ENCODE measurements at places on chromosomes 6 and 20. TPM values are rescaled to one million over a fixed set of nuclear protein-coding genes. Genes with fewer than 3 reads are reported as not detected.

GRCh38 chr6:1224514-1224913, 87.4 kb upstream of the FOXQ1 start:
- no peak for DNase-seq

GRCh38 chr6:142361779-142362750, 60.3 kb downstream of the ADGRG6 start:
- peak; percentile 88 for DNase-seq

- DNase-seq = peak; percentile 56
These were observed 12.7 kb downstream of the SAYSD1 start for GRCh38 chr6:39102071-39102820.

DNA sequence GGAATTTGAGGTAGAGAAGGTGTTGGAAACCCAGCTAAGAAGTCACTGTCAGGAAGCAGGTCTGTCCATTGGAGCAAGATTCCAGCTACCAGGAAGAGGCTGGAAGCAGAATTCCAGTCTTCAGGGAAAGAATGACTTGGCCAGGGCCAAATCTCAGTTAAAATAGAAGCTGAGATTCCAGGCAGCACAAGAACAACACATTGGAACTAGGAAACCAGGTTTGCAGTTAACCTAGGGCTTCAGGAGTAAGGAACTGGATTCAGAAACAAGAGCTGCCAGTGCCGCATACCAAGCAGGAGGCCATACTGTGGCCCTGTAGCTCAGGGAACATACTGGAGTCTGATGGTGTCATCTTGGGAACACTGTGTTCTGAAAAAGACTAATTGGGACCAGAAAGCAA, 73.7 kb upstream of the FUCA2 start:
- no peak for DNase-seq

The TINAG gene
- total RNA-seq = 16.5 TPM

The LZTS3 gene
- 21.7 TPM for total RNA-seq

- DNase-seq = no peak
These were observed 67.5 kb upstream of the STX16 start for GRCh38 chr20:58583586-58583985.

The OR2B6 gene
- not detected for total RNA-seq

- DNase-seq = no peak
These were observed 393.5 kb upstream of the NRSN1 start for GRCh38 chr6:23732521-23732920.

The RIMS1 gene
- 29.5 TPM for total RNA-seq

- DNase-seq = no peak
These were observed 87.8 kb upstream of the ASCC3 start for GRCh38 chr6:100968949-100969348.

The SCAF8 gene
- total RNA-seq = 23.1 TPM

GRCh38 chr6:33885132-33886057, 81.6 kb upstream of the MLN start:
- DNase-seq = peak; percentile 81

DNA sequence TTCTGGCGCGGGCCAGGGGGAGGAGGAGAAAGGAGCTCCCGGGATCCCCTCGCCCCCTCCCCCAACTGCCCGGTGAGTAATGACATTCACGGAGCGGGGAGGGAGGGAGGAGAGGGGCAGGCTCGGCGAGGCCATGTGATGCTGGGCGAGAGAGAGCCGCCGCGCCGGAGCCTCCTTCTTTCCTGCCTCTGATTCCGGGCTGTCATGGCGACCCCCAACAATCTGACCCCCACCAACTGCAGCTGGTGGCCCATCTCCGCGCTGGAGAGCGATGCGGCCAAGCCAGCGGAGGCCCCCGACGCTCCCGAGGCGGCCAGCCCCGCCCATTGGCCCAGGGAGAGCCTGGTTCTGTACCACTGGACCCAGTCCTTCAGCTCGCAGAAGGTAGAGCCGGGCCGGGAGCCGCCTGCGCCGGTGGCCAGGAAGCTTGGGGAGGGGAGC, at the start of gene GDAP1L1:
TSS of gene GDAP1L1 (plus strand) at position 178 of the 441 bp plus-strand sequence. CDS start at position 205, 27 bp downstream.
- no peak for DNase-seq

The ARMC2 gene
- total RNA-seq = 4.8 TPM

GRCh38 chr20:24814556-24815195, 134.4 kb upstream of the CST7 start:
- no peak for DNase-seq

The MYT1 gene
- under 0.01 TPM for total RNA-seq

GRCh38 chr6:145561095-145562072, 173.9 kb downstream of the EPM2A start:
- no peak for DNase-seq

Measured in renal cortical epithelial cell (primary cell).